ENCODE measurements at places on chromosomes 4 and X. TPM values are rescaled to one million over a fixed set of nuclear protein-coding genes. Genes with fewer than 3 reads are reported as not detected.

Gene LARP1B
- 16.4 TPM for total RNA-seq

Gene SLITRK2
- total RNA-seq = not detected

Gene SEC24D
- total RNA-seq = 18.0 TPM

- no peak for DNase-seq
Observed at GRCh38 chrX:152918707-152919106, 20.8 kb downstream of the ZNF185 start.

DNA sequence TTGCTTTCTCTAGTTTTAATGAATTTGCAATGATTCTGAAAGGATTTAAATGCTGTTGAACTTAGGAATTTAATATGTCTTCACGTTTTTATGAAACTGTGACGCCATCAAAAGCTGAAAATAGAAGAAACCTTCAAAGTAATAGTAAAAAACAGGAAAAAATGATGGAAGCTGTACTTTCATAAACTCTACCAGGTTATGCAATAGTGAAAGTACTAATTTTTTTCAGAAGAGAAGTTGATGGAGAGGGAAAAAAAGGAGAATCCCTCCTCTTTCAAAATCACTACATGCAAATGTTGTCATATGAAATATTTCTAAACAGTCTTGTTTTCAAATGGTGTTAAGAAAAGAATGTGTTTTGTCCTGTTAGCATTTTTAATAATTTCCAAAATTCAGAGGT lies 73.6 kb downstream of the ZNF330 start:
- no peak for DNase-seq

DNA sequence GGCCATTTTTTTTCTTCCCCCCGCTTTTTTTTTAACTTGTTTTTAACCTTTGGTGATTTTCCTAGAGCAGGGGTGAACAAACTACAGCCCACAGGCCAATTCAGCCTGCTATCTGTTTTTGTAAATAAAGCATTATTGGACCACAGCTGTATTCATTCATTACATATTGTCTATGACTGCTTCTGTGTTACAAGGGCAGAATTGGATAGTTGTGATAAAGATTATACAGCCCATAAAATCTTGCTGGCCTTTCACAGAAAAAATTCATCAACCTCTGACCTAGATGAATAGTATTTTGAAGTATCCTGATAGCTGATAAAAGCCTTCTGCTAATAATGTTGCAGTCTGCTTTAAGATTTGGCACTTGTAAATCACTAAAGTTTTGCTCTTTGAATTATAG lies 63.4 kb downstream of the SMAD1 start:
- DNase-seq = peak; percentile 8

- DNase-seq = no peak
Observed at GRCh38 chr4:37486166-37486565, 200.0 kb downstream of the RELL1 start.

Data from HT-29 (cell line).